ENCODE measurements at places on chromosomes 5 and 9.

GRCh38 chr5:107809201-107810034 is 138.7 kb upstream of the EFNA5 start:
- DNase-seq = no peak

DNA sequence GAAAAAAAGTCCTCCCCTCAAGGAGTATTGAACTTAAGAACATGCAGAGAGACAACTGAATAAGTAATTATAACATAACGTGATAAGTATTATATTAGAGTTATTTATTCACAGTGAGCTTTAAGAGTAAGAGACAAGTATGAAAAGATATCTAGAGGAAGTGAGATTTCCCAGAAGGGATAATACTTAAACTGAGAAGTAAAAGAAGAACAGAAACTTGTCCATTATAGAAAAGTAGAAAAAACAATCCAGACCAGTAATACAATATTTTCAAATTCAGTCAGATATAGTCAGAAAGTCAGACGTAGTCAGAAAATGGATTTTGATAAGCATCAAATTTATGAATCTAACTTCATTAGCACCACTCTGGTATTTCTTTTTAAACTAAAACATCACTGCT is 613.0 kb upstream of the CCNG1 start:
- DNase-seq = no peak

- no peak for DNase-seq
Observed at GRCh38 chr9:16728137-16728508, 142.3 kb downstream of the BNC2 start.

GRCh38 chr9:28073270-28073669 is 500.0 kb upstream of the C9orf72 start:
- DNase-seq = no peak

- DNase-seq = no peak
Observed at GRCh38 chr5:32654427-32654826, 56.7 kb upstream of the NPR3 start.

- no peak for DNase-seq
Observed at GRCh38 chr5:17665836-17666235, 31.6 kb downstream of the TAF11L14 start.

- no peak for DNase-seq
Observed at GRCh38 chr5:82938901-82939725, 138.1 kb downstream of the TMEM167A start.

DNA sequence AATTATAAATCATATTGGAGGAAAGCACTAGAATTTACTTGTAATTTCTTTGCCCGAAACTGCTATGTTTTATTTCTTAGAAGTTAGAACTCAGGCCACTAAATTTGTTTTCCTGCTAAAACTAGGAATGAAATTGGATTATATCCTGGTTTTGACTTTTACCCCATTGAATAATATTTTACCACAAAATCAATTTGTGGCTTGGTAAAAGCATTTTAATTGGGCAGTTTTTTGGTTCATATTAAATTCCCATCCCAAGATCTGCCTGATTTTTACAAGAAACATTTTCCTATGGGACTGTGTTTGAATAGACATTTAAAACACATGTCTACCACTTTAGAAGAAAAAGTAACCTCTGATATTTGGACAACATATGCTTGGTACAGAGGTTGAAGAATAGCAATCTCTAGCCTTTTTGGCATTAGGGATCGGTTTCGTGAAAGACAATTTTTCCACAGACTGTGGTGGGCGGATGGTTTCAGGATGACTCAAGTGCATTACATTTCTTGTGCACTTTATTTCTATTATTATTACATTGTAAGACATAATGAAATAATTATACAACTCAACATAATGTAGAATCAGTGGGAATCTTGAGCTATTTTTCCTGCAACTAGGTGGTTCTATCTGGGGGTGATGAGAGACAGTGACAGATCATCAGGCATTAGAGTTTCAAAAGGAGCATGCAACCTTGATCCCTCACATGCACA is 565.6 kb downstream of the PRR16 start:
- DNase-seq = no peak

DNA sequence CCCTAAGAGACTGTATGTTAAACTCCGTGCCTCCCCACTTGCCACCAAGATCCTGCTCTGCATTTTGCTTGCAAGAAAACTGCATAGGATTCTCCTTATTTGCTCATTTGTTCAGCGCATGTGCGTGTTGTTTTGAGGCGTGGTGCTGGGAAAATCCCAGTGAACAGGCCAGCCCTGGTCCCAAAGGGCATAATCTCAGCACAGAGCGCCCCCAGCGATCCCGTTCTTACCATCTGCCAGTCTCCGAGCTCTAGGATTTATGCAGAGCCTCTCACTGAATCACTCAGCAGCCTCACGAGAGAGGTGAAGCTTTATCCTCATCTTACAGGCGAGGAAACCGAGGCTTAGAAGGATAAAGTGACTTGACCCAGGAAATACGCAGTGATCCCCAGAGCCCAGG is 11.5 kb downstream of the PRRX2 start:
- DNase-seq = no peak

- DNase-seq = no peak
Observed at GRCh38 chr5:89929173-89929572, 480.4 kb downstream of the CETN3 start.

GRCh38 chr5:118447350-118447749 is 541.0 kb downstream of the DTWD2 start:
- DNase-seq = no peak

DNA sequence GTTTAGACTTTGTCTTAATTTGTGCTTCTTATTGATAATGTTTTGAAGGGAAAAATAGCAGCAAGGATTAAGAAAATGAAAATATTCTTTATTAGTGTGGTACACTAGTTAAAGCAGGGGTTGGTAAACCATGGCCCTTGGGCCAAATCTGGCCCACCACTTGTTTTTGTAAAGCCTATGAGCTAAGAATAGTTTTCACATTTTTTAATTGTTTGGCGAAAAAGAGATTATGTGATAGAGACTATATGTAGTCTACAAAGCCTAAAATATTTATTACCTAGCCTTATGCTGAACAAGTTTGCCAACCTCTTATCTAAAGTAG is 57.2 kb downstream of the KCNN2 start:
- no peak for DNase-seq

DNA sequence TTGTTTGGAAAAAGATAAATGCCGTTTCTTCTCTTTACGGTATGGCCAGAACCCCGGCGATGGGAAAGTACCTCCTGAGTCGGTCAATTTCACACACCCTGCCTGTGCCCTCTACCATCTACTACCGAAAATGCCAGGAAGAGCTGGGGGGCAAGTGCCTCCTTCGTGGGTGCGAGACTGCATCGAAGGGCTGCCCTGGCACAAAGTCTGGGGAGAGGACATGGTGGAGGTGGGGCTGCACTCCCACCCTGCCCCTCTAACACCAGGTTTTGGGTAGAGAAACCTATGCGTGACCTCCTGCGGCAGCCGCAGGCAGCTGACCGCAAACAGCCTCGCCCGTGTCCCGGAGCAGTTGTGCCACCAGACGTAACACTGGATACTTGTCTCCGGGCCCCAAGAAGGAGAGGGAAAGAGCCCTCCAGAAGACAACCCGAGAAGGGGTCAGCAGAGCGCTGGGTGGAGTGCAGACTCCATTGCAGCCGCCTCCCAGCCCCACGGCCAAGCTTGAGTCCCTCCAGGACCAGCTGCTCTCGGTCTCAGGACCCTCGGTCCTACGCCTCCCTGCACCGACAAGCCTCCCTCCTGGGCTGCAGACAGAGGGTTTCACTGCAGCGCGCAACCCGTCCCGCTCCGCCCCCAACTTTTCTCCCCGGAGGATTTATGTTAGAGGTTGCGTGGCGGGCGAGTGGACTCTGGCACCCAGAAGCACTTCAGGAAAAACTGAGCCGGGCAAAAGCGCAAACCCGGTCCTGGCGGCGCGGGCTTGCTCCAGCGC is 823 bp upstream of the PRDM6 start:
- DNase-seq = no peak

DNA sequence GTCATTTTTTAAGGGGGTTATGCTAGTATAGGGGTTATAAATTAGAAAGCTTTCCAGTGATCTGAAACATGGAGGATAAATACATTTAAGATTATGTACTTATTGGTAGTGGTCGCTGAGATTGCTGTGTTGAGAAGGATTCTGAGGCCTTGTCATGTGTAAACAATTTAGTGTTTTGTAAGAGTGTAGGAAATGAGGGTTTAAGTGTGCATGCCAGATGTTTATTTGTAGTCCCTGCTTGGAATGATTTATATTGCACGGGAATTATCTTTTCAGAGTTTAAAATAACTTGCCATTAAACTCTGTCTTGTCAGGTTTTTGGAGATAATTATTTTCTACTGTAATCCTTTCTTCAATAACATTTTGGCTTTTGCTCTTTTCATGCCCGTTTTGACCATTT is 19.4 kb downstream of the ZNF618 start:
- DNase-seq = no peak

DNA sequence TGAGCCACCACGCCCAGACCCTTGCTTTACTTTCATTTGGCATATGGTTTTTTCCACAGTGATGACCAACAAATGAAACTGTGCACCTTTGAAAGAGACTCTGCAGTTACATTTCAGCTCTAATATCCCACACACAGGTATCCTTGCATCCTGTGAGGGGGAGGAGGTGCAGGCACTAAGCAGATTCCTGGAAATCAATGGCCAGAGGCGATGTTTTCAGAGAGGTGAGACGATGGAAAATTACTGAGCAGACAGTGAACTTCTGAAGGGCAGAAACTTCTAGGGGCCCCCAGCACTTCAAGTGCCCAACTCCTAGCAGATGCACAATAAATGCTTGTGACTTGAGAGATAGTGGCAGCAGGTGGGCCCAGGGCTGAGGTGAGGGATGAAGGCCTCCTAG is 29.8 kb upstream of the GNE start:
- no peak for DNase-seq

GRCh38 chr5:103744159-103744558 is 181.6 kb upstream of the NUDT12 start:
- no peak for DNase-seq

DNA sequence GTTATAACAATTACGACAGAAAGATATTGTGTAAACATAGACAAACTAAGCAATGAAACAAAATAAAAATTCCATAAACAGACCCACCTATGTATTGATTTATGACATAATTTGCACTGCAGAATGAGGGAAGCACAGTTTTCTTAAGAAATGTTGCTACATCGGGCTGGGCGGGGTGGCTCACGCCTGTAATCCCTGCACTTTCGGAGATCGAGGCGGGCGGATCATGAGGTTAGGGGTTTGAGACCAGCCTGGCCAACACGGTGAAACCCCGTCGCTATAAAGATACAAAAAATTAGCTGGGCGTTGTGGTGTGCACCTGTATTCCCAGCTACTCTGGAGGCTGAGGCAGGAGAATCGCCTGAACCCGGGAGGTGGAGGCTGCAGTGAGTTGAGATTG is 1344.4 kb upstream of the WWC1 start:
- DNase-seq = no peak

GRCh38 chr5:118511846-118512245 is 476.5 kb downstream of the DTWD2 start:
- DNase-seq = no peak

DNA sequence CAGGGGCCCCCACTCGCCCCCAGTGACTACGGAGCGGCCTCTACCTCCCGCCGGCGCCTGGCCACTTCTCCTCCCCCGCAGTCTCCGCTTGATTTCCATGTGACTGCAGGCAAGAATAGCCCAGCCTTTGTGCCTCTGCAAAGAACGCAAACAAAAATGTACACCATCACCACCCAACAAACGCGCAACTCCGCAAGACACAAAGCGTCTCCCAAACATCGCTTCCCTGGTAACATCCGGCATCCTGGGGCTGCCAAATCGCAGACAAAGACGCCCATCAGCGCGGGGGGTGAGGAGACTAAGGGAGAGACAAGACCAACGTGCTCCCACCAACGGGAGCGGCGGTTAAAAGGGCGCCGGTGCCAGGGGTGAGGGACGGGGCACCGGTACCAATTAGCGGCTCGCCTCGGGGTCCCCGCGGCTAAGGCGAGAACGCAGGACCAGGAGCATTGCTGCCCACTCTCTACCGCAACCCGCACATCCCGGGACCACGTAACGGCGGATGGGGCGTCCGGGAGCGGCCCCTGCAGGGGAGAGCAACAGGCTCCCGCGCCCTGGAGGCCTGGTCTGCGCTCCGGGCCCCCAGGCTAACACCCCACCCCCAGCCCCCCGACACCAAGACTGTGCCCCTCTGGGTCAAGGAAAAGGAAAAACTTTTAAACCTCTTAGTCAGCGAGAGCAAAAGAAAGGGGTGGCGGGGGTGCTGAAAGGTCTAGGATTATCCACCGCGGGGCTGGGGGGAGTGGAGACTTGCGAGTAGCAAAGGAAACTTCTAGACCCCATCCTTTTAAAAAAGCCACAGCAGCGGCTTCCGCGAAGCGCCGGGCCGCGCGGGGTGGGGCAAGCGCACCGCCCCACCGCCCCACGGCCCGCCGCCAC is 885 bp downstream of the MPDZ start:
- peak; percentile 51 for DNase-seq

DNA sequence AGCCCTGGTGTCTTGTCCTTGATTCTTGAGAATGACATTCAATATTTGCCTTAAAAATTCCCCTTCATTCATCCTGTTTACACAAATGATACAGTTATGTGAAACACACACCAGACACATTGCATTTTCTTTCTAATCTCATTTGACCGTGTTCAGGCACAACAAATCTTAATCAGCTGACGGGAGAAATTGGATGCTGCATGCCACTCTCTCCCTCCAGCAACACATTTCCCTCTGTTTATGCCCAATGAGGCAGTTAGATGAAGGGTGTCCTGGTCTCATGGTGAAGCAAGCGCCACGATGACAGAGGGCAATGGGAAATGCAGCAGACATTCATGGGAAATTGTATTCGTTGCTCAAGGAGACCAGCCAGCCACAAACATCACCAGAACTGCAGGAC is 3.2 kb upstream of the FGF1 start:
- DNase-seq = no peak

GRCh38 chr5:5378531-5378930 is 43.9 kb upstream of the ICE1 start:
- no peak for DNase-seq

GRCh38 chr5:38692346-38692745 is 135.9 kb upstream of the LIFR start:
- DNase-seq = no peak

- DNase-seq = no peak
Observed at GRCh38 chr5:137279521-137280231, 219.4 kb downstream of the SPOCK1 start.

DNA sequence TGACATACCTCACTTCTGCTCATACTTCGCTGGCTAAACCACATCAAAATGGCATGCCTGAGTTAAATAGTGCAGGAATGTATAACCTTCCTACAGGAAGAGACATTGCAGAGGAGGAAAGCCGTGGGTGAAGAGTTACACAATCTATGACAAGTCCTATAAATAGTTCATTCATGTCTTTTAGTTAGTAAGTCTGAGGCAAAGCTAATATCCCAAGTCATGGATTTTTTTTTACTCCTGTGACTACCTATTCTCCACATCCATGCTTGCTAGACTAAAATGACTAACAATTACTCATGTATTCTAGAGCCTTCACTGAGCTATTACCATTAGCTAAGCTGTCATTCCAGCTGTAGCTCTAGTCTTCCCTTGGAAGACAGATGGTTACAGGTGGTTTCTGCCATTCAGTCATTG is 391.3 kb downstream of the NR2F1-AS1 start:
- DNase-seq = no peak

DNA sequence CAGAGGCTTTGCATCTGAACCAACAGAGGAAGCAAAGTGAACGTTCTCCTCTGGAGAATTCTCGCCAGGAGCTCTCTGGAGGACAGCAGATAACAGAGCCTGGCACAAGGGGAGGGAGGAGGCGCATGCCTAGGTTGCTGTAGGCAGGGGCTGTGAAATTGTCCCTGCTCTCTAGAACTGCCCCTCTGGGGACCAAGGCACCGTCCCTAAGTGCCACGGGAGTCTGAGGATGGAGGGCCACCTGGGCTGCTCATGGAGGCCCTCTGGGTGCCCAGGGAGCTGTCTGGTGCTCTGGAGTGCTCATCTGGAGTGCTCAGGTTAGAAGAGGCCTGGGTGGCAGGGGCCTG is 77.6 kb downstream of the CACNA1B start:
- no peak for DNase-seq

All from DMS79 (cell line).